ENCODE measurements at places on chromosomes 12 and 14. TPM values are rescaled to one million over a fixed set of nuclear protein-coding genes. Genes with fewer than 3 reads are reported as not detected.

WIF1 gene
- total RNA-seq = 20.7 TPM

GRCh38 chr14:51295646-51296263 is 55.7 kb downstream of the TMX1 start:
- DNase-seq = no peak

DNA sequence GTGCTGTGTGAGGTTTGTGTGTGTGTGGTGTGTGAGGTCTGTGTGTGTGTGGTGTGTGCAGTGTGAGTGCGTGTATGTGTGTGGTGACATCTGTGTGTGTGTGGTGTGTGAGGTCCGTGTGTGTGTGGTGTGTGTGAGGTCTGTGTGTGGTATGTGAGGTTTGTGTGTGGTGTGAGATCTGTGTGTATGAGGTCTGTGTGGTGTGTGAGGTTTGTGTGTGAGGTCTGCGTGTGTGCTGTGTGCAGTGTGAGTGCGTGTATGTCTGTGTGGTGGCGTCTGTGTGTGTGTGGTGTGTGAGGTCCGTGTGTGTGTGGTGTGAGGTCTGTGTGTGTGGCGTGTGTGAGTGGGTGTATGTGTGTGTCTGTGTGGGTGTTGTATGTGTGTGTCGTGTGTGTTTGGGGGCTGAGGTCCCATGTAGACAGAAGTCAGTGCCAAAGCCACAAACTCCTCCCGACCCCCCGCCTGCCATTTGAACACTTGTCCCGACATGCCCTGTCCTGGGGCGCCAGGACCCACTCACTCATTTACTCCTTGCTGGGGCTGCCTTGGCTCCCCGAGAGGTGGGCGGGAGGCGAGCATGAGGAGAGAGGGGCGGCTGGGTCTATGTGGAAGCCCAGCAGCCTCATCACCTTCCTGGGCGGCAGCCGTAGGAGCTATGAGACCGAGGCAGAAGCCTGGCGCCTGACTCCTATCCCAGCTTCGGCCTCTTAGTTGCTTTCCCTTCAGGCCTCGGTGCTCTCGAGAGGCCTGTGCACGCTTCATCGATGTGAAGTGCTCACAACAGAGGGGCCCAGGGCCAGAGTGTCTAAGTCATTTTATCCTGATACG is 20.5 kb downstream of the RILPL1 start:
- no peak for DNase-seq

DNA sequence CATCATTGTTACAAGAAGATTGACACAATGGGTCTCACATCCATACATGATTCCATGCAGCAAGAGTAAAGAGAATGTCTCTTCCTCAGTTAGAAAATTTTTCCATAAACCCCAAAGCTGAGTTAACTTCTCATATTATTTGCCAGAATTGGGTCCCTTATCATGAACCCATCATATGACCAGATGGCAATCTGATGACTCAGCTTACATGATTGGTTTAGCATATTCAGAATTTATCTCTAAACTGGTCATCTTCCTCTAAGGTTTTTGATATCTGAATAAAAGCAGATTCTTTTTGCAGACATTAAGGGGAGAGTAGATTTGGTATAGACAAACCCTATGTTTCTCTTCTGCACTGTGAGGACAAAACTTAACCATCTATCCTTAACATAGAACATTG is 174.9 kb downstream of the PIK3C2G start:
- DNase-seq = no peak

DNA sequence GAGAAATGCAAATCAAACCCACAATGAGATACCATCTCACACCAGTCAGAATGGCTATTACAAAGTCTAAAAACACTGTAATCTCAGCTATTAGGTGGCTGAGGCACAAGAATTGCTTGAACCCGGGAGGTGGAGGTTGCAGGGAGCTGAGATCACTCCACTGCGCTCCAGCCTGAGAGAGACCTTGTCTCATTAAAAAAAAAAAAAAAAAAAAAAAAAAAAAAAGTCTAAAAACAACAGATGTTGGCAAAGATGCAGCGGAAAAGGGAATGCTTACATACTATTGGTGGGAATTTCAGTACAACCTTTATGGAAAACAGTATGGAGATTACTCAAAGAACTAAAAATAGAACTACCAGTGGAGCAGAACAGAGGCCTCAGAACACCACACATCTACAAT is 19.0 kb upstream of the ATF7 start:
- DNase-seq = no peak

DNA sequence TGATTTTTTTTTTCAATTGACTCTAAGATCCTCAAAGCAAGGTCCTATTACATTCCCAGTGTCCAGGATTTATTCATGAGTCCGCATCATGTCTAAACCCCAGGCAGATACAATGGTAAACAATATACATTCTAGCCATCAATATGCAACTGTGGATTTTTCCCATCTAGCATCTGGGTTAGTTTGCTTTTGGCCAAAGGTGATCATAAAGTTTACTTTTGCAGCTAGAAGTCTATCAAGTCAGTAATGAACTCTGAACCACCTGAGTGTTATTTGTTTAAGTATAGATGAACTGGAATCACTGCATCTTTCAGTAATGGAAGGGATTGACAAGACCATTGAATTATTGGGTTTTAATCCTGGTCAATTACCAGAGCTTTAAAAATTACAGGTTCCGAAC is 80.8 kb downstream of the STON2 start:
- DNase-seq = no peak

GRCh38 chr12:124323771-124324530 is 29.1 kb downstream of the RFLNA start:
- no peak for DNase-seq

- no peak for DNase-seq
Observed at GRCh38 chr14:66601932-66602578, 94.1 kb downstream of the GPHN start.

DNA sequence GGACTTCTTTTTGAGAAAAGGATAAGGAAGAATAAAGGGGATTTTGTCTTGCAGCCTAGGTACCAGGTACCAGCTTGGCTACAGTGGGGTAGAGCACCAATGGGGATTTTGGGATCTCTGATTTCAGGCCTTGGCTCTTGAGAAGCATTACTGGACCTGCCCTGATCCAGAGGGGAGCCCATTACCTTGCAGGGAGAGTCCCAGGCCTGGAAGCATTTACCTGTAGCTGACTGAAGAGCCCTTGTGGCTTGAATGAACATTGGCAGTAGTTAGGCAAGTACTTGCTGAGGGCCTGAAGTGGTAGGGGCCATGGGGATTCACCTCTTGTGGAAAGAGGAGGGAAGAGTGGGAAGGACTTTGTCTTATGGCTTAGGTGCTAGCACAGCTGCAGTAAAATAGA is 308.2 kb upstream of the FBXO33 start:
- DNase-seq = no peak

DNA sequence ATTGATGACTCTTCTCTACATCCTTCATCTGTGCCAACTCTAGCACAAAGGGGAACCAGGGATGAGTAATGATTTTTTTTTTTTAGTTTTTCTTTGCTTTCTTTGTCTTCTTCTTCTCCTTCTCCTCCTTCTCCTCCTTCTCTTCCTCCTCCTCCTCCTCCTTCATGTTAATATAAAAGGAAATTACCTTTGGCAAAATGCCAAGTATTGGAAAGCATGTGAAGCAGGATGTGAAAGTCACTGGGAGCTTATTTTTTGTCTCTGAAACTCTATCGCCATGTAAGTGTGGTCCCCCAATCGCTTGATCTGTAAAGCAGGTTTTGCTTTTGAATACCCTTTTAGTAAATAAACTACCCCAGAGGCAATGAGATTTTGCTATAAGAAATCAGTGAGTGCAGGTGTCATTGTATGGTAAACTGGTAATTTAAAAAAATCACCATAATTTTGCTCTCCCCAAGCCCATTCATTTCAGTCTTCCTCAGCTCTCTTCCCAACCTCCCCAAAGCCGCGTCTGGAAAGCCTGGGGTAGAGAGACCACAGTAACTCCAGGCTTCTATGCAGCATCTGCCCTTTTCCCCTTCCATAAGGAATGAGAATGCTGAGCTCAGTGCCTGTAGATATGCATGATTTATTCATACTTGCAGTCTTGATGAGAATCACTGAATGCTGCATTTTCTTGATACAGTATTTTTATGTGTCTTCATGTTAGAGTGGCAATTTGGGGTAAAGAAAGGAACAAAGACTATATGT is 388.7 kb downstream of the TMEM117 start:
- no peak for DNase-seq

DNA sequence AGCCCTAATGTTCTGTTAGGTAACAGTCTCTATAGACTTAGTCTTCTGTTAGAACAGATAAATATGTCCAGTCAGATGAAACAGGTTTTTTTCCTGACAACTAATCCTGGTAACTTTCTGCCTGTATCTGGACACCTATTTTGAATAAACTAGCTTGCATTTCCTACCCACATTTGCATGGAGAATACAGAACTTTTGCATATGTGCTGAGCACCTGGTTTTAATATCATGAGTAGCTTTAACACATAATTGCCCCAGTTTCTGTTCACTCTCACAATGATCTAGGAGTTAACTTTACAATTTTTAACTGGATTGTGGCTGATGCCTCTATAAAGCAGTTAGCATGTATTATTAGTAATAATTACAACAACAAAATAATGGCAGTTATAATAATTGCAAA is 111.7 kb downstream of the KTN1 start:
- DNase-seq = no peak

ACTN1 gene
- 166 TPM for total RNA-seq

GRCh38 chr14:100443603-100444002 is 120.5 kb downstream of the SLC25A47 start:
- DNase-seq = no peak

TAS2R30 gene
- 5.4 TPM for total RNA-seq

CLBA1 gene
- total RNA-seq = 9.0 TPM

DNA sequence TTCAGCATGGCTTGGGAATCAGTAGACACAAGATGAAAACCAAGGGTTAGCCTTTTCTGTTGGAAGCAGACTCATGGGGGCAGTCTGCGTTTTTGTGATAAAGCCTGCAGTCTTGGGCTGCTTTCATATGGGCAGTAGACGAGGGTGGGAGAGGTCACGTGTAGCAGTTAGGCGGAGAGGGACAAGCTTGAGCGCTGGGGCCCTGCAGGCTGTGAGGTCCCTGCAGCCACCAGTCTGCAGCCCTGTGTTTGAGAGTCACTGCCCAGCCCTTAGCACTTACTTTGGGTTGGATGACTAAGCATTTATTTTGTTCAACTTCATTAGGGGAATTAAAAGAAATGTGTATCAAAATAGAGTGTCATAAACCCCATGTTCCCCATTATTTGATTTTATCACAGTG is 37.2 kb downstream of the EP400 start:
- no peak for DNase-seq

KLRC3 gene
- not detected for total RNA-seq

DNA sequence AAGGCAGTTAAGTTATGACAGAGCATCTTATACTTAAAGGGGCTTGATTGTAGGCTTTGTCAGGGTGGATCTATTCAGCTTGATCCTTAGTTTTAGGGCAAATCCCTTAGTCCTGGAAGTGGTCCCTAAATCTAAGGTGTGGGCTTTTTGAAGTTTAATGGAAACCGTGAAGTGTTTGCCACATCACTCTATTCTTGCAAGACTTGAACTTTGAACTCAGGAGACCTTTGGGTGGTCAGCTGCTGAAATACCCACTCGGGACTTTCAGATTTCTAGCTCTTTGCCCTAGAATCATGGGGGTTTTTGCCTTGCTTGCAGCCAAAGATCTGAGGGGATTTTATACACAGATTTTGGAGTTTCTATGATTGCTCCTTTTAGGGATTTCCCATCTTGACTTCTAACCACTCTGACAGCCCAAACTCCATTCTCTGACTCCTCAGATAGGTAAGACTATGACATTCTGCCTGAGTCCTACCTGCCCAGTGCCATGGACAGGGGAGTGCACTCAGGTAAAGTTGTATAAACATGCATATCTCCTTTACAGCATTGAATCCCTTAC is 39.9 kb downstream of the SNAPC1 start:
- DNase-seq = no peak

DNA sequence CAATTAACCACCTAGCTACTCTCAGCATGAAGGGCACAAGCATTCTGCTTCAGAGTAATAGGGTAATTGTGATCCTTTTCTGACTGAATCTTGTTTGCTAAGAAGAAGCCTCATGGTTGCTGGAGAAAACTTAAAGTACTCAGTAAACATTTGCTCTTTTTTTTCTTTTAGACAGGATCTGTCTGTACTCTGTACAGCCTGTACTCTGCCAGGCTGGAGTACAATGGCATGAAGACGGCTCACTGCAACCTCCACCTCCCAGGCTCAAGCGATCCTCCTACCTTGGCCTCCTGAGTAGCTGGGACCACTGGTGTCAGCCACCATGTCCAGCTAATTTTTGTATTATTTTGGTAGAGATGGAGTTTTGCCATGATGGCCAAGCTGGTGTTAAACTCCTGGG is 12.4 kb downstream of the PPP1R13B start:
- DNase-seq = no peak

RCOR1 gene
- total RNA-seq = 45.1 TPM

ADCY6 gene
- total RNA-seq = 66.1 TPM

DNA sequence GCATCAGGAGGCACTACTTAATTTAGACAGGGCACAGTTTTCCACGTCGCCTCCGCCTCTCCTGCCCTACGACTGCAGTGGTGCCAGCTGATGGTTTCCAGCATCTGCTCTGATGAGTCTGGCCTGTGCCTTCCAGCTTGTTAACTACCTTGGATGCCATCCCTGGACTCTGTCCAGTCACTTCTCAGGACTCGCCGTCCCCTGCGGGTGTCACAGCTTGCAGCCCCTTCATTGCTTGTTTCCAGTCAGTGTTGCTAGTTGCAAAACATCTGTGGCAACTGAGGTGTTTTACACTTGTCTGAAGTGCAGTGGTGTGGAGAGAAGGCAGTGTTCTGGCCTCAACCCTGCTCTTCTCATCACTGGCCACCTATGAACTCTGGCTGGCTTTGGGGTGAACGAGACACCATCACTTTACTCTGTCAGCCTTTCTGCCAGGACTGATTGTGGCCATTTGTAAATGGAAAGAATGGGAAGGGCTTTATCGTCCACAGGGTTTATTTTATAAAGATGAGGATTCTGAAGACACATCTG is 8.3 kb downstream of the ADGRD1 start:
- no peak for DNase-seq

HOTAIR gene
- total RNA-seq = 1.1 TPM

DNA sequence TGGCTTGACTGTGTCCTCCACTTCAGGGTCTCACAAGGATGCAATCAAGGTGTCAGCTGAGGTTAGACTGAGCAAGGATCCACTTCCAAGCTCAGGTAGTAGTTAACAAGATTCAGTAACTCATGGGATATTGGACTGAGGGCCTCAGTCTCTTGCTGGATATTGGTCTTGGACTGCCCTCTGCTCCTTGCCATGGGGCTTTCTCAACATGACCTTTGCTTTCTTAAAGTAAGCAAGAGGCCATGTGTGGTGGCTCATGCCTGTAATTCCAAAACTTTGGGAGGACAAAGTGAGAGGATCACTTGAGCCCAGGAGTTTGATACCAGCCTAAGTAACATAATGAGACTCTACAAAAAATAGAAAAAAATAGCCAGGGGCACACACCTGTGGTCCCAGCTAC is 231.3 kb upstream of the AMIGO2 start:
- no peak for DNase-seq

GRCh38 chr14:103260629-103261124 is 73.4 kb upstream of the EIF5 start:
- peak; percentile 47 for DNase-seq

DNA sequence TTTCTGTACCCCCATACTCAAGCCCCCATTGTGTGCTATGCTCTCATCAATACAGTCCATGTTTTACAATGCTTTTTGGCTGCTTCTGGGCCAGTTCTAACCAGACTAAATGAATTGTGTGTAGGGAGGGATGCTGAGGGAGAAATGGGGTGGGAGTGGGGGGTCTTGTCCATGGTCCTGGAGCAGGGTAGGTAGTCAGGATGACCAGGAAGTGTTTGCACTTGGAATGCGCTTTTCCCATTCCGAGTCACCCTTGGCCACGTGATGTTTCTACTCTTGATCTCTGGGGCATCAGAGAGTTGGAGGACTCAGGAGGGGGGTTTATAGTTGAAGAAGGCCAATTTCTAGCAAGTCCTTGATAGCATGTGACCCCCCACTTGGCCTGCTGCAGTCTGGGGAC is 1.2 kb upstream of the SMIM41 start:
- DNase-seq = no peak

CBLN3 gene
- total RNA-seq = 4.8 TPM

POTEM gene
- not detected for total RNA-seq
